SK-N-MC (cell line): ENCODE measurements at places on chromosomes 12 and 14.

GRCh38 chr12:123337070-123337469, 27.6 kb downstream of the SBNO1 start:
- DNase-seq: no peak

DNA sequence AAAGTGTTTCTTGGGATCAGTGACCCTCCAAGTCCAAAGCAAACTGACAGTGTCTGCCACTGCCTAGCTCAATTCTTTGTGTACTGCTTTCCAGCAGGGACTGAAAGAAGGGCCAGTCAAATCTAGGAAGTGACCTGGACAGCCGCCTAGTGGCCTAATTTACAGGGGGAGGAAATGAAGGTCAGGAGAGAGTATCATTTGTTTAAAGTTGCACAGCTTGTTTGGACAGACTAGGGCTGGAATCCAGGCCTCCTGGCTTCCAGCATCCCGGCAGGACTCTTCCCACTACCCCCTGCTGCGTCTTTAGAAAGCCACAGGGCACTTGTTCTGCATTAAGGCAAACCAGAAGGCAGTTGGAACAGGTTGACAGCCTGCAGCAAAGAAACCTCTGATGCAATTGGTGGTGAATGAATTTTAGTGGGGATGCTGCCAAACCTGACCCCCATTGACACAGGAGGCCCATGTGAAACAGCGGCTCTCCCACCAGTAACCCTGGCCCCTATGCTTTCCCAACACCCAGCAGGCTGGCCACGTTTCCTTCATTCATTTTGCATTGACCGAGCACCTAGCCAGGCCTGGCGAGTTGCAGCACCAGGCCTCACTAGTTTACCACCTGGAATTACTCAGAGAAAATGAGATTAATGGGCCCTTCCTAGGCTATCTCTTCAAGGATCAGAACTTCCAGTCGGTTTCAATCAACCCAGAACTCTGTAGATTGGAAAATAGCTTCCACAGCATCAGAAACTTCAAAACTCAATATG, 28.2 kb downstream of the GALNT16 start:
- DNase-seq: no peak

DNA sequence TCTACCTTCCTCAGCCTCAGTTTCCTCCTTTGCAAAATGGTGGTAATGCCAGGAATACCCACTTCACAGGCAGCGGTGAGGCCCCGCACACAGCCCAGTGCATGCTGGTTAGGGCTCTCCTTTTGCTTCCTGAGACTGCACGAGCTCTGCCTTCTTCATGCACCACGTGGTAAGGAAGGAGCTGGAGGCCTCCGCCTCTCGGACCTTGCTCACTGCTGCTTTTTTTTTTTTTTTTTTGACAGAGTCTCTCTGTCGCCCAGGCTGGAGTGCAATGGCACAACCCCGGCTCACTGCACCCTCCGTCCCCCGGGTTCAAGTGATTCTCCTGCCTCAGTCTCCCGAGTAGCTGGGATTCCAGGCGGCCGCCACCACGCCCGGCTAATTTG, 18.1 kb downstream of the TAMALIN start:
- no peak for DNase-seq

GRCh38 chr12:16608946-16609539, 3.1 kb upstream of the LMO3 start:
- DNase-seq: no peak

GRCh38 chr12:24952389-24952788, 3.5 kb upstream of the BCAT1 start:
- DNase-seq: no peak

DNA sequence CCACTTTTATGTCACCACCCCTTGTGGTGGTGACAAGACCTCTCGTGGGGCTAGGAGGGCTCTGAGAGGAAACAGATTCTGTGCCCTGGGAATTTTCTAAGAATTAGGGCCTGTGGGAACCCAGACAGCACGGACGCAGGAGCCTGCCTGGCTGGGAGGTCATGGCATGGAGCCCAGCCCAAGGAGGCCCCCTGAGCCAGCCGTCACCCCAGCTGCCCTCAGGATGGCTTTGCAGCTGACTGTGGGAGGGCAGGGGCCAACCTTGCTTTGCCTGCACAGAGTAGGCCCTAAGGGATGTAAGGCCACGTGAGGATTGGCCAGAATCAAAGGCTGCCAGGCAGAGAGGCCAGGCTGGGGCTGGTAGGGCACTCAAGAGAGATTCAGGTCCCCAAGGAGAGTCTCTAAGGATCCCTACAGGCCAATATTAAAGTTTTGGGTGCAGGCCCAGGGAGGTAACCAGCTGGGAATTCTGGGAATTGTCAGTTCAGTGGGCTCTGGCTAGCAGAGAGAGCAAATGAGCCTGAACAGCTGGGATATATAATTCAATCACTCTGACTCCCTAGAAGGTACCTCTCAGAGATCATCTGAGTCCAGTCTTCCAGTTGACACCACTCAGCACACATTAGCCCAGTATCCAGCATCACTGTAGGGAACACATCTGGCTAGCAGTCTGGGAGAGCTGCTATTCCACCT, 6.4 kb downstream of the LTBP2 start:
- no peak for DNase-seq

DNA sequence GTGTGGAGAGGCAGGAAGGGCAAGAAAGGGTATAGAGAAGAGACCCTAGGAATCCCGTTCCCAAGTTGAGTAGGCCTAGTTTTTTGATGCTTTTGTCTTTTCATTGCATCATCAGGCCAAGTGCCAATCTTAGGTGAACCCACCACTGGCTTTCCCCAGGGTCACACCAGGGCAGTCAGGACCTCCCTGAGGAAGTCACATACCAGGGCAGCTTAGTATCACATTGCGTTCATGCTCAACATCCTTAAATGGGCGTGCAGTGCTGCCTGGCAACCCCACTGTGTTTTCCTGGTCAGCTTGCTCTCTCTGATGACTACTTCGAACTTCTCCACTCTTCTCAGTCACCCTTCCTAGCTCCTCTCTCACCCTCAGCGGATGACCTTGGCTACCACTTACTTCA, 9.0 kb downstream of the ASIC1 start:
- no peak for DNase-seq

GRCh38 chr14:50001999-50002925, 109.4 kb downstream of the ARF6 start:
- DNase-seq: no peak

DNA sequence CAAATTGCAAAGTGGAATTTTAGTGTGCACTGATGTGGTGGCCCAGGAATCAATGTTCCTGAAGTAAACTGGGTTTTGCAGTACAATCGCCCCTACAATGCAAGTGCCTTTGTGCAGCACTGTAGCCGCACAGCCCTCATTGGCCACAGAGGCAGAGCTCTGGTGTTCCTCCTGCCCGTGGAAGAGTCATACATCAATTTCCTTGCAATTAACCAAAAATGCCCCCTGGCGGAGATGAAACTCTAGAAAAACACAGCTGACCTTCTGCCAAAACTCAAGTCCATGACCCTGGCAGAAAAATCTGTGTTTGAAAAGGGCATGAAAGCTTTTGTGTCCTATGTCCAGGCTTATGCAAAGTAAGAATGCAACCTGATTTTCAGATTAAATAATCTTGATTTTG, 117.9 kb upstream of the PRB2 start:
- no peak for DNase-seq

- DNase-seq: no peak
These were observed 5.0 kb downstream of the BIN2 start for GRCh38 chr12:51318846-51319599.

DNA sequence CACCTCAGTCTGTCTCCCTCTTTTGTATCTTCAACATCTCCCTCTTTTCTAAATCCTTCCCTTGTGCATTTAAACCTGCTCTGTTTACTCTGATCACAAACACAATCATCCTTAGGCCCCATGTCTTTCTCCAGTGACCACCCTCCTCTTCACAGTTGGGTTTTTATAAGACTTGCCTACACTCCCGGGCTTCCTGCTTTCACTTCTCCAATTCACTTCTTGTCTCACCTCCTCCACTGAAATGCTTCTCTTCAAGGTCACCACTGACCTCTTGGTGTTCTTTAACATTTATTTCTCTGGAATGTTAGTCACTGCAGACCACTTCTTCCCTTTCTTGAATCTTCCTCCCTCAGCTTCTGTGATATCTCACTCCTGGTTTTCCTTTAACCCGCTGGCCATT, 8.7 kb upstream of the SMCO2 start:
- DNase-seq: no peak

DNA sequence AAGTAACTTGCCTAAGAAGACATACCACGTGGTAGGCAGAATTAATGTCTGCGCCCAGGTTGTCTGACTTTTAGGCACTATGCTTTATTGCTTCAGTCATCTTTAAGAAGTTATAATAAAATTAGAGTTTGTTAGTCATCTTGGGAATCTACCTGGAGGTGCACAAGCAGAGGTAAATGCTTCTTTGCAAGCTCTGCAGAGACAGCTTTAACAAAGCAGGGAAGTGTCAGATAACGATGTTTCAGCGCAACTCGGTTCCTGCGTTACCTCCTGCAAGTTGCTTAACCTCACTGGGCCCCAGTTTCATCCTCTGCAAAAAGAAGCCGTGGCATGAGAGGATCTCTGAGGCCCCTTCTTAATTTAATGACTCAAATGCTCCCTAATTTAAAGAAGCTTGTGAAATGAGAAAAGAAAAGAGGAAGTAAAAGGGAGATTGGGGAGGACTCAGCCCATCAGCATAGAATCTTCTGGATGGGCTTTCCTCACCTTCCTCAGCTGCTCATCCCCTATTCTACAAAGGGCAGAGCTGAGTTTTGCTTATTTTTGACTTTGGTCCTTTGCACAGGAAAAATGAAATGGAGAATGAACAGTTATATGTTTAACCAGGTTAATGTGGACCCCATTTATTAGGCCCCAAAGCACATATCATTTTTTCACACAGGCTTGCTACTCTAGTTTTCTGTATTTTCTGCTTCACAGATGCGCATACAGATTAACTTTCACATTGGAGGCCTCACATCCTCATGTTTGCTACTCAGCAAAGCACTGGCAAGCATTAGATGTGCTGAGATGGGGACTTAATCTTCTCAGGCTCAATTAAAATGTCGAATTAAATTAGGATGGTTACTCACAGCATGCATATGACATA, 5.1 kb downstream of the ARHGDIB start:
- no peak for DNase-seq

DNA sequence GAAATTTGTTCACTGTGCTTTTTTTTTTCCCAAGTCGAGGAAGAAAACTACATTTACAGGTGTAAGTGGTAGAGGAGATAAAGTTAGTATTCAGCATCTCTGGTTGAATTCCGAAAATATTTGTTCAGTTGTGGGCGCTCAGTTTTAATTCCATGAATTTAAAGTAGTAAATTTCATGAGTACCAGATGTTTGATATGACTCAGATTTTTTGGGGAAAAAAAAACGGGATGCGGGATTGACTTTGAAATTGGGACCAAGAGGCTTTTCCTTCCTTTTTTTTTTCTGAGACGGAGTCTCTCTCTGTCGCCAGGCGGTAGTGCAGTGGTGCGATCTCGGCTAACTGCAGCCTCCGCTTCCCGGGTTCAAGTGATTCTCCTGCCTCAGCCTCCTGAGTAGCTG, 1.6 kb downstream of the TULP3 start:
- DNase-seq: no peak

DNA sequence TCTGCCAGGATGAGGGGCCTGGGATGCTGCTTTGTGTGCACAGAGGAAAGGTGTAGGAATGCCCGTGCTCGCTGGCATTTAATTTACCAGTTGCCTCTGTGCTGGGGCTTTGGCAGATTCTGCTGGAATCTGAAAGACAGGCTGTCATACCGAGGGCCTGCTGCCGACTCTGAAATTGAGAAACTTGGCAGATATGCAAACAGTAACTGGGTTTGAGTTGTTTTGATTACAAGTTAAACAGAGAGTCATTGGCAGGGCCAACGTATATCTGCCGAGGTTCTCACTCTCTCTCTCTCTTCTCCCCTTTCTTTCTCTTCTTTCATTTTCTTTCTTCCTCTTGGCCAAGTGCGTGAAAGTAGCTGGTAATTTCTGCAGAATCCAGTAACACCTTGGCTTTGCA, 618.7 kb downstream of the VRK1 start:
- DNase-seq: no peak

- DNase-seq: no peak
These were observed 57.2 kb upstream of the ATP2A2 start for GRCh38 chr12:110223777-110224378.

- DNase-seq: peak; percentile 37
These were observed at the start of the genes DNAI7 and ETFRF1 for GRCh38 chr12:25195056-25195971. Gene DNAI7, minus strand, starts transcription at chr12:25195160. Its CDS starts 82 bp downstream, at chr12:25195078. Gene ETFRF1, plus strand, starts transcription at chr12:25195237. Its CDS starts 8,720 bp downstream, at chr12:25203957.

- DNase-seq: no peak
These were observed 776 bp downstream of the RDH5 start for GRCh38 chr12:55720894-55721444.

- no peak for DNase-seq
These were observed 32.0 kb downstream of the RFLNA start for GRCh38 chr12:124326871-124327270.

- no peak for DNase-seq
These were observed 181.0 kb downstream of the C12orf42 start for GRCh38 chr12:103314786-103315185.

GRCh38 chr14:101444116-101444515, 117.2 kb upstream of the DIO3 start:
- DNase-seq: no peak

- no peak for DNase-seq
These were observed 118.6 kb upstream of the SYT1 start for GRCh38 chr12:78746001-78746400.

- DNase-seq: no peak
These were observed 489.8 kb upstream of the FLRT2 start for GRCh38 chr14:85040046-85040685.

DNA sequence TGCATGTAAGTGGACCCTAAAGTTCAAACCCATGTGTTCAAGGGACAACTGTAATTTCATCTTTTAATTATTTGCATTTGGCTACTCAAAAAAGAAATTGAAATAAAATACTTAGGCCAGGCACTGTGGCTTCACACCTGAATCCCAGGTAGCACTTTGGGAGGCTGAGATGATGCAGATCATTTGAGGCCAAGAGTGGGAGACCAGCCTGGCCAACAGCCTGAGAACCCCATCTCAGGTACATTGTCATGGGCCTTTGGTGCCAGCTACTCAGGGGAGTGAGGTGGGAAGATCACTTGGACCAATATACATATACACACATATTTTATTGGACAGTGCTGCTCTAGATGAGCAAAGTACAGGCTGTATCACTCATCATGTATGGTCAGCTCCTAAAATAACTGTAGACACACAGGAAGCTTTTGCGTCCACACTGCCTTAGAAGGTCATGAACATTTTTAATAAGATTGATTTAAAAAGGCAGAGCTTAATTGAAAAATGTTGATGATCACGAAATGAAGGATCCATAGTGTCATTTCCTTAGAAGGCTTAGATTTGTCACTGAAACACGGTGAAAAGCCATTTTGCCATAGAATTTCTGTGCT, 2.5 kb upstream of the ZCCHC8 start:
- DNase-seq: no peak

DNA sequence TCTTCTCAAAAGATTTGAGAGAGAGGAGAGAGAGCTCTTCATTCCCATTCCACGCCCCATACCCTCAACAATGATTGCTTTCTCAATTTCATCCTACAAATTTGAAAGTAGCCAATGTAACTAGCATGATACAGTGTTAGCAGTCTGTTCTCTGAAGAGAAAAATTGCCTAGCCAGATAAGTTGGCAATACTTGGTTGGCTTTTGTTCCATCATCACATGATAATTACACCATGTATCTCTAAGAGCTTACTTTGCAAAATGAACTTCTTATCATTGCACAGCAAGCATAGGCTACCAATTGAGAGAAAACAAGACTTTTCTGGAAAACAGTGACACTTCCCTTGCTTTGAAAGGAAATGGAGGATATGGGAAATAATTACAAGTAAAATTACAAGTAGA, 68.9 kb downstream of the FSCB start:
- DNase-seq: no peak
